ENCODE measurements at places on chromosomes 4 and X. TPM values are rescaled to one million over a fixed set of nuclear protein-coding genes. Genes with fewer than 3 reads are reported as not detected.
A peak's percentile ranks its signal among the peaks of the same experiment; 100 is the strongest.

GRCh38 chrX:18890049-18890381 is 93.9 kb downstream of the PHKA2 start:
- no peak for DNase-seq

DNA sequence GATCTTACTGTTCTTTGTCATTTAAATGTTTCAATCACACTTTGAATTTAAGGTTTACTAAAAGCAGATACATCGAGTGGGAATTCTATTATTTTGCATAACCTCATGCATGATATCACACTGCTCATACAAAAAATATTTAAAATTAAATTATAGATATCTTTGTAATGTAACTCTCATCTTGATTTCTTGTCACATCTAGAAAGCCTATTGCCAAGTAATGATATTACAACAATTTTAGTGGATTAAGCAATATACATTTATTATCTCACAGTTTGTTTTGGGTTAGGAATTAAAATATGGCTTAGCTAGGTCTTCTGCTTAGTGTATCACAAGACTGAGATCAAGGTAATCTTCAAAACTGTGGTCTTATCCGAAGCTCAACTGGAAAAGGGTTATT is 865.0 kb downstream of the CCSER1 start:
- no peak for DNase-seq

The FTSJ1 gene
- 74.4 TPM for total RNA-seq

The TAF7L gene
- total RNA-seq, result 0.32 TPM

GRCh38 chr4:42942216-42942615 is 49.7 kb downstream of the GRXCR1 start:
- no peak for DNase-seq

The TMEM35A gene
- total RNA-seq, result 1.9 TPM

The SUPT20HL1 gene
- total RNA-seq, result not detected

- DNase-seq, result no peak
These were observed 185.2 kb upstream of the RPS6KA3 start for GRCh38 chrX:20451929-20452328.

DNA sequence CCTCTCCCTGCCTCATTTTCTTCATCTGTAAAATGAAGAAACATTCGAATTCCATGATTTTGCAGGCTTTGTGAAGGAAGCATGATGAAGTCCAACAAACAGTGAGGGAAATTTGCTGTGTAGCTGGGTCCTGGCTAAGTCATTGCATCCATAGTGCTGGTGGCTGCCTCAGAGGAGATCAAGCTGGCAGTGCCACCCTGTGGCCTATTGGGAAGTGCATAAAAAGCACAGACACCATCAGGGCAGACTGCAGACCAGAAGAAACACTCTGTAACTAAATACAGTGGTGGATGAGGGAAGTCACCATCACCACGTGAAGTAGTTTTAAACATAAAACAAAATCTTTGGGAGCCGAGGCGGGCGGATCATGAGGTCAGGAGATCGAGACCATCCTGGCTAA is 40.7 kb upstream of the DDX3X start:
- no peak for DNase-seq

DNA sequence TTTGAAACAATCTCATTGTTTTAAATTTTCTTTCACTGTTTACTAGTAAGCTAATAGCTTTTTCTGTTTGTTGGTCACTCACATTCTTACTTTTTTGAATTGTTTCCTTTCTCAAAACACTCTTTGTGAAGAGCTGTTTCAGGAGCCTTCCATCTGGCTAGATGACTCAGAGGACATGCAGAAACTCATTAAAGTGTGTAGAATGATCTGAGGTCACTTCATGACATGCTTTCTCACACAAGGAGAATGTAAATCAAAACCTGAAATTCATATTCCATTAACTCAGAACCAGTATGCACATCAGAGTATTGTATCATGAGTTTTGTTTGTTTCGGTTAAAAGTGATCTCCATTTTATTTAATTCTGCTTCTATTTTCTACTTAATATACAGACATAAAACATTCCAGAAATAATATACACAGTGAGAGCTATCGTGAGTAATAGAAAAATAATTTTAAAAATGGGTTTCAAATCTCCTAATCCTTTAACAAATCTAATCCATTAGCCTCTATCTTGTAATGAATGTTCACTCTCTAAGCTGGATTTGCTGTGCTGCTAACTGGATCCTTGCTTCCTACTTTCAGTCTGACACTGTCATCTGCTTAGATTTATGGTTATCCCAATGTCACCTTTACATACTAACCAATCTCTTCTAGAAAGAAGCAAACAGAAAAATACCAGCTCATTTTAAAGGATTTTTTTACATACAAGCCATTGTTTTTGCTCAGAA is 449.6 kb downstream of the FSTL5 start:
- DNase-seq, result peak; percentile 78

- DNase-seq, result no peak
These were observed 31.6 kb upstream of the PPARGC1A start for GRCh38 chr4:23921447-23921845.

DNA sequence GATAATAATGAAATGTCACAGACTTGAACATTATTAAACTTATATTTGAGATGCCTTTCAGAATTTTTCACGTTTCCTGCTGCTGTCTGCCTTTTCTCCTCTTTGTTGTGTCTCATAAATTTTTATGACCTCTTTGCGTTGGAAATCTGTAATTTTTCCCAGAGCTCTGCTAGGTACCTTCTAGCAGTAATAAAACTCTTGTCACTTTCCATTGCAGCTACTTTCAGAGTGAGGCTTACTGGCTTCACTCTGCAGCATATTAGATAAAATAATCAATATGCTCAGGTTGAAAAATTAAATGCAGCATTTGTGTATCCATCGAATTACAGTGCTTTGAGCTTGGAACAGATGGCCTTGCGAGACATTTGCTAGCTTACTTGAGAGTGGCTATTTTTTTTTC is 689.0 kb downstream of the GRID2 start:
- no peak for DNase-seq

GRCh38 chr4:105944540-105944939 is 49.3 kb downstream of the NPNT start:
- DNase-seq, result peak; percentile 24

The DBET gene
- not detected for total RNA-seq

- DNase-seq, result no peak
These were observed 64.1 kb upstream of the SMAD1 start for GRCh38 chr4:145417348-145418130.

The NDST4 gene
- total RNA-seq, result not detected

- no peak for DNase-seq
These were observed 74.8 kb upstream of the SLC34A2 start for GRCh38 chr4:25580633-25581467.

DNA sequence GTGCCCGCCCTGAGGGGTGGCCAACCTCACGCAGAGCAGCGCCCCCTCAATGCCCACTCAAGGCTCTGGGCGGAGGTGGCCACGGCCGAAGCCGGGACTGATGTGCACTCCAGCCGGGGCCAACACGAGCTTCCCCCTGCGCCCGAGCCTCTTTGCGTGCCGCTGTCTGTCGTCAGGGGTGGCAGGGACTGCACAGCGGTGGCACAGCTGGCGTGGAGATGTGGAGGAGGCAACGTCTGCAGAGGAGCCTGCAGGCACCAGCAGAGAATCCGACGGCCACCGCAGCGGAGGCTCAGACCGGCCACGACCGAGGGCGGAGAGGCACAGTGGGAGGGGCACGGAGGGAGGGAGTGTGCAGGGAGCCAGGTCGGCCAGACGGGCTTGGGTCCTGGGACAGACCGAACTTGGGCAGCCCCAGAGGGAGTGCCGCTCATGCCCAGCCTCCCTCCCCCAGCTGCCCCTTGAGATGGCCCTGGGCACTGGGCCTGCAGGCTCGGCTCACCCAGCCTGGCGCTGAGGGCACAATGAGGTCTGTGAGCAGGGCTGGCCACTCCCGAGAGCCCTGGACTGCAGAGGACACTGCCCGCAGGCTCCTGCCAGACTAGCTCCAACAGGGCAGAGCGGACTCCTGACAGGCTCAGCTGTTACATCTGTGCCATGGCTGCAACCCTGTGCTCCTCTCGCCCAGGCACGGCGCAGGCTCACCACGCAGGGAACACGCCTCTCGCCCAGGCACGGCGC is 46.5 kb upstream of the CPLX1 start:
- DNase-seq, result no peak

GRCh38 chrX:103941201-103941975 is 21.0 kb upstream of the TMSB15B start:
- peak; percentile 40 for DNase-seq

The DMRTC1B gene
- total RNA-seq, result not detected

DNA sequence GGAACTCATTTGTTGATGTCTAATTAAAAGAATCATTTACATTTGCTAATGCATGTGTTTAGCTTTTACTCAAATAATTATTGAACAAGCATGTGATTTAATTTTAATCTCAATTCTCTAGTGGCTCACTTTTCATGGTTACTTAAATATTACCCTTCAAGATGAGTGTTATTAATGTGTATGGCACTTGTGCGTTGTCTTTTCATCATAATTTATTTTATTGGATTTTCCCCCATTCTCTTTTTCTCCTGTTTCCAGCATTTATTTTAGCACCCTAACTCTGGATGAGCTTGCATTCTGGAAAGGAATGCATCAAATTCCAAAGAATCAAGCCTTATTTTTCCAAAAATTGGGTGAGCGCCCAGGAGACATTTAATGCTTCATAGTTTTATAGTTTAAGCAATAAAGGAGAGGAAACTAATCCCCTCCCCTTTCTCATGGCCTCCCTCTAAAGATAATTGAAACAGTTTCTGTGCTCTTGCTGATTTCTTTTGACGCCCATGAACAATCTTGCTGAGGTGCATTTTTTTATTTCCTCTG is 191.1 kb upstream of the FAT4 start:
- peak; percentile 31 for DNase-seq

The FOXO4 gene
- total RNA-seq, result 4.3 TPM

The SCML1 gene
- 5.8 TPM for total RNA-seq

DNA sequence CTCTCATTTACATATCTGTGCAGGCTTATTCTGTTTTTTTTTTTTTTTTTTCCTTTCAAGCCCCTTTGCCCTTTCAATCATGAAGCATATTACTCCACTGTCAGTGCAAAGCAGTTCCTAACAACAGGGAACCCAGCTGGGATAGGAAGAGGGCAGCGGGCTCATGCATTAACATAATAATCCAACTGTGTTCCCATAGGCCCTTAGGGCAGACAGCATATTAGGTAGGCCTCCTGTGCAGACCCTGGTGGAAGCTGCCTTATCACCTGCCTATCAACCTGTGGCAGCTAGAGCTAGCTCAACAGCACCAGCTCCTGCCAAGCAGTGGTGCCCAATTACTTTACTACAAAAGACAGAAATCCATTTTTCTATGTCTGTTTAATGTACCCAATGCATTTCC is 49.3 kb downstream of the SLC10A7 start:
- no peak for DNase-seq

The MAP7D2 gene
- total RNA-seq, result not detected

DNA sequence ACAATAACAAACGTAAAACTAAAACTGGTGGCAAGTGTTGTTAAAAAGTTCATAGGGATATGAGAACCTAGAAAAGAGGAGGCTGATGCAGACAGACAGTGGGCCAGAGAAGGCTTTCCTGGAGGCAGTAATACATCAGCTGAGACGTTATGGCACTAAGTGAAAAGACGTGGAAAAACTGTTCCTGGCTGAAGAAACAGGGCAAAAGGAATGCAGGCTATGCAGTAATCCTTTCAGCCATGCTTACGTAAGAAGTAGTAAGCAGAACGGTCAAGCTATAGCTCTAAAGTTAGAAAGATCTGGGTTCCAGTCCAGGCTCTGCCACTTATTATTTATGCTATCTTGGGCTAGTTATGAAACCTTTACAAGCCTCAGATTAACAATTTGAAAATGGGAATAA is 6.4 kb downstream of the LAMTOR3 start:
- DNase-seq, result peak; percentile 59

The RHOXF2B gene
- total RNA-seq, result not detected

DNA sequence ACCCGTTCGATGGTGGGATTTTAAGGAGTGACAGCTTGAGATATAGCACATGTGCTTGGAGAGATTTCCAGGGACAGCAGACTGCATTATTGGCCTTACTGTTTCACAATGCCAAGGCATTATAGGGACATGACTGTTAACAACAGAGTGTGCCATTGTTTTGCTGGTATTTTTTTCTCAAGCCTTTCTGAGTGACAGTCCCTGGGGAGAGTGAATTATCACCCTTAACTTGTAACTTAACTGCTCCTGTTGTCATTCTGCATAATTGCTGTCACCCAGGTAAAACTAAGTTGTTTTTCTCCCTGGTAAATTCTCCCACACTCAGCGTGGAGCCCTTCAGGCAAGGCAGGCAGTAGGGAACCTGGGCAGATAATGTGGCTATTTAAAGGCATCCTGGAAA is 989.2 kb upstream of the LCORL start:
- no peak for DNase-seq

DNA sequence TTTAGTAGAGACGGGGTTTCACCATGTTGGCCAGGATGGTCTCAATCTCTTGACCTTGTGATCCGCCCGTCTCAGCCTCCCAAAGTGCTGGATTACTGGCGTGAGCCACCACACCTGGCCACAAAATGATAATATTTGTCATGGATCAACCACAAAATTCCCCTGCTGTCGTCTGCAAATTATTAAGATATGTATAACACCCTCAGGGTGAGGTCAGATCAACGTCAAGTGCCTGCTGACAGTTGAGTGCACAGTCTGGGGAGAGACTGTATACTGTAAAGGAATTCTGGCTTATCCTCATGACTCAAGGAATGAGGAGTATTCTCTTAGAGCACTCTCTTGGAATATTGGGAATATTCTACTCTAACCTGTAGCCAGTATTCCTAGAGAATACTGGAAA is 11.2 kb downstream of the EPGN start:
- DNase-seq, result no peak

The ADGRG4 gene
- total RNA-seq, result not detected

- peak; percentile 95 for DNase-seq
These were observed 180.5 kb upstream of the RBPJ start for GRCh38 chr4:26140150-26140898.

The PNMA6F gene
- not detected for total RNA-seq

DNA sequence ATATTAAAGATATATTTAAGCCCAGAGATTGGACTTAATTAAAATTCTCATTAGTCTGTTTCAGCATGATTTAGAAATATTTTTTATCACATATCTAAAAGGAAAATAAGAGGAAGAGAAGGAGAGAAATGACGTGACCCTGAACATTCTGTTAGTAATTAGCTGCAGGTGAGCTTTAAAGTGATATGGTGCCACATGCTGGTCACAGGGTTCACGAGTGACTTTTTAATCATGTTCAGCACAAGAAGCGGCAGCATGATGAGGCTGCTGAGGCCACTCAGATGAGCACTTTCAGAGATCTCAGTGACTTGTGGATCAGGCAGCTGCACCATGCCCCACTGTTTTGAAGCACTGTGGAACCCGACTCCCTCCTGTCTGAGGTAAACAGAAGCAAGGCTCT is 37.9 kb upstream of the NPY2R start:
- no peak for DNase-seq

GRCh38 chrX:16788477-16788876 is 2.2 kb downstream of the TXLNG start:
- DNase-seq, result peak; percentile 30
